Neural crest cell (in vitro differentiated cells): ENCODE measurements at places on chromosomes 3 and 15.

GRCh38 chr15:70964686-70965085 lies 72.1 kb downstream of the LRRC49 start:
- DNase-seq = no peak

- no peak for DNase-seq
These were observed 5.9 kb downstream of the RPUSD3 start for GRCh38 chr3:9837701-9838582.

DNA sequence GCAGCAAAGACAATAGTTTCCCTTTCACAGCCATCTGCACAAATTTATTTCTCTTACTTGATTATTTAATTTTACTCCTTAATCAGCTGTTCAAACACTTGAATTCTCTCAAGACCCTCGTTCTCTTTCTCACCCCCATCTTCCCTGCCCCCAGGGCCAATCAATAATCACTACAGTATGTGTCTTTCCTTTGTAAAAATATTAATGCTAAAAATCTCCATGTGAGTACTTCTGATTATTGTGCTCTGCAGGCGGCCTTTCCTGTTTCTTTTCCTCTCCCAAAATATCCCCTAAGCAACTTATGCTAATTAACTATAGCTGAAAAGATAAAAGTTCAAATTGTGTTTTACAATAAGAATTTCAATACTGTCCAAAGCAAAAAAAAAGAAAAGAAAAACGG lies 617.0 kb upstream of the CBLB start:
- DNase-seq = no peak

DNA sequence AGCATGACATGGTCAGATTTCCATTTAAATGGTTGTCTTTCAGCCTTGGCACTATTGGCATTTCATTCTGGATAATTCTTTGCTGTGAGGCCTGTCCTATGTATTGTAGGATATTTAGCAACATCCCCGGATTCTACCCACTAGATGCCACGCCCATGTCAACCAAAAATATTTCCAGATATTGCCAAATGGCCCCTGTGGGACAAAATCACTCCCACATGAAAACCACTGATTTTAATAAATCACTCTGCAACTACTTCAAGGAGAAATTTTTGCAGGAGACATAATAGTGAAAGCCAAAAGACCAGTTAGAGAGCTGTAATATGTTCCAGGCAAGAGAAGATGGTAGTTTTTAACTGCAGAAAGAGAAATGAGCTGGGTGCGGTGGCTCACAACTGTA lies 55.9 kb upstream of the RARB start:
- DNase-seq = no peak

DNA sequence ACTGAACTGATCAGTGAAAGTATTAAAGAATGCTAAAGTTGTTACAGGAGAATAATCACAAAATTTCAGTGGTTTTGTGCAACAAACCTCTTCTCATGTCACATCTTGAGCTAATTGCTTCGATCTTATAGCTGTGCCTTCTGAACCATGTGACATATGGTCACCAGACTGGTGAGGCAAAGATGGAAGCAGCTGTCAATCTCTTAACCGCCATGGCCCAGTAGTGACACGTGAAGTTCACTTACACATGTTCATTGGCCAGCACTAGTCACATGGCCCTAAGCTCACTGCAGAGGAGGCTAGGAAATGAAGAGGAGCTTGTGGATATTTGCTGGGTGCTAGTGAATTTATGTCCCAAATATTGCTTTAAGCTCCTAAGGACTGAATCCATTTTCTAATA lies 32.5 kb downstream of the BOC start:
- DNase-seq = no peak

DNA sequence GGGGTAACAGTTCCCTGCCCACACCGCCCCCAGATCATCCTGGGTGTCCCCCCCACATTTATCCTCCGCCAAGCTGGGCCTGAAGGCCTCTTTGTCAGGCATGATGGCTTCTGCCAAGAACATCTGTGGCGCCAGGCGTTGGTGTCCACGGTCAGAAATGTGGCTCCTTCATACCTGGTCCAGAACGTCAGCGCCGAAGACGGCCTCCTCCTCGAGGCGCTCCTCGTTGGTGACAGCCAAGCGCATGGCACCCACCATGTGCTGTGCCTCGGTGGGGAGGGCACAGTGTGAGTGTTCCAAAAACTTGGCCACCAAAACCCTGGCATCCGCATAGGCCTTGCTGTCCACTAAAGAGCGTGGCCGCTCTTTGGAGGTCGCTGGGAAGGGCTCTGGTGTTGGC lies 146.5 kb downstream of the NSMCE3 start:
- DNase-seq = no peak

DNA sequence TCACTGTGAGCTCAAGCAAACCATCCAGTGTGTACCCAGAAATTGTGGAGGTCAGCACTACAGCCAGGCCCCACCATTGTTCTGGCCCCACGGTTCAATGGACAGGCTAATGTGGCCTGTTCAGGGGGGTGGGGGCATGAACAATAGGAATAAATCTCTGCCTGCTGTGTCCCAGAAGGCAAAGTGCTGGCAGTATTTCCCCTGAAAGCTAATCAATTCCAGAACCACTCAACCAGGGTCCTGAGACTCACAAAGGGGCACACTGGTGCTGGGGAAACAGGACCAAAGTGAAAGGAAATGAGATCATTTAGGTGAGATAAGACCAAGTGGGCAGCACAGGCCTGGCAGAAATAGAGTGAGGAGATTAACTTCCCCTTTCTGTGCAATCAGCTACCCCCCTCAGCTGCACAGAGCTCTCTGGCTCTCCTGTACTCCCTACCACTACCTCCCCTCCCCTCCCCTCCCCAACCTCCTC lies 11.5 kb downstream of the CRYGS start:
- peak; percentile 26 for DNase-seq
